ENCODE measurements at places on chromosomes 12 and 14. TPM values are rescaled to one million over a fixed set of nuclear protein-coding genes. Genes with fewer than 3 reads are reported as not detected.
A peak's percentile ranks its signal among the peaks of the same experiment; 100 is the strongest.

DNA sequence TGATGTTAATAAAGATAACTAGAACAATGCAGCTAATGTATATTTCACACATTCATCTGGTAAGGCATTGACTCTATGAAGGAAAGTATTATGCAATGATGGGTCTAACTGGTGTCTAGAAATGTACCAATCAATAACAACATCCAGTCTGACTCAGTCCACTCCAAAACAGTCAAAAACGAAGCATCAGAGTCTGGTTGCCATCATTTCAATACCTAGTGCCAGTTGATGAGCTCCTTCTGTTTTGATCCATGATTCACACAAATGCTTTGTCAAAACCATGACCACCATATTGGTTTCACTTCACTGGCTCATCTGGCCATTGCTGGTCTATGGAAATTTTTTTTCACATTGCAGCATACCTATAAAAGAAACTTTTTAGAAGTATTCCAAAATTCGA lies 747.2 kb upstream of the TMEM132C start:
- no peak for DNase-seq
- H3K4me3 ChIP-seq = no peak overlapping the region
- H3K4me1 ChIP-seq = no peaks in the 10 kb centered on the region
- H3K27me3 ChIP-seq = no peaks in the 10 kb centered on the region

RARG gene
- total RNA-seq = 38.5 TPM

GRCh38 chr12:47022296-47022695 lies 57.1 kb upstream of the PCED1B start:
- peaks cover 5% of the 10 kb centered on the region for H3K4me1 ChIP-seq
- H3K27ac ChIP-seq = no peak overlapping the region
- peaks cover 20% of the 10 kb centered on the region for H3K27me3 ChIP-seq

GRCh38 chr12:779745-780734 lies 27.7 kb downstream of the WNK1 start:
- H3K36me3 ChIP-seq = peaks cover 11% of the 10 kb centered on the region
- H3K27ac ChIP-seq = peak overlapping the region; percentile 50
- H3K27me3 ChIP-seq = no peaks in the 10 kb centered on the region
- DNase-seq = no peak

- H3K4me3 ChIP-seq = no peak overlapping the region
- H3K27ac ChIP-seq = no peak overlapping the region
Measured at GRCh38 chr12:139585-139984, 73.0 kb downstream of the IQSEC3 start.

ANO2 gene
- total RNA-seq = not detected

DNA sequence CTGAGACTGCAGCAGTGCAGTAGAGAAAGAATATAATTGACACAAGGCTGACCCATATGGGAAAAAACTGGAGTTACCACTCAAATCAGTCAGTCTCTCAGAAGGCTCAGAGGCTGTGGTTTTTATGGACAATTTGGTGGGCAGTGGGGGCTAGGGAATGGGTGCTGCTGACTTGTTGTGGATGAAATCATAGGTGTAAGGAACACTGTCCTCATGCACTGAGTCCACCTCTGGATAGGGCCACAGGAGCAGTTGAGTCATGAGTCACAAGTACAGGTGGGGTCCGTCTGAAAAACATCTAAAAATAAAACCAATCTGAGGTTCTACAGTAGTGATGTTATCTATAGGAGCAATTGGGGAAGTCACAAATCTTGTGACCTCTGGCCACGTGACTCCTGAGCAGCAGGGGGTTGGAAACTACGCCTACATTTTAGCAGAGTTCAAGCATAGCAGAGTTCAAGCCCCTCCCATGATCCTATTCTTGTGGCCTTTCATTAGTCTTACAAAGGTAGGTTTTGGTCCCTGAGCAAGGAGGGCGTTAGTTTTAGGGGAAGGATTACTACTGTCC lies 18.1 kb upstream of the SGPP1 start:
- no peaks in the 10 kb centered on the region for H3K36me3 ChIP-seq
- no peak overlapping the region for H3K4me3 ChIP-seq
- H3K27me3 ChIP-seq = peaks cover 3% of the 10 kb centered on the region
- no peak overlapping the region for H3K27ac ChIP-seq
- peaks cover 14% of the 10 kb centered on the region for H3K4me1 ChIP-seq
- DNase-seq = peak; percentile 14

KCNA5 gene
- total RNA-seq = not detected

DIO2 gene
- not detected for total RNA-seq

AQP6 gene
- not detected for total RNA-seq

RD3L gene
- total RNA-seq = not detected

DNA sequence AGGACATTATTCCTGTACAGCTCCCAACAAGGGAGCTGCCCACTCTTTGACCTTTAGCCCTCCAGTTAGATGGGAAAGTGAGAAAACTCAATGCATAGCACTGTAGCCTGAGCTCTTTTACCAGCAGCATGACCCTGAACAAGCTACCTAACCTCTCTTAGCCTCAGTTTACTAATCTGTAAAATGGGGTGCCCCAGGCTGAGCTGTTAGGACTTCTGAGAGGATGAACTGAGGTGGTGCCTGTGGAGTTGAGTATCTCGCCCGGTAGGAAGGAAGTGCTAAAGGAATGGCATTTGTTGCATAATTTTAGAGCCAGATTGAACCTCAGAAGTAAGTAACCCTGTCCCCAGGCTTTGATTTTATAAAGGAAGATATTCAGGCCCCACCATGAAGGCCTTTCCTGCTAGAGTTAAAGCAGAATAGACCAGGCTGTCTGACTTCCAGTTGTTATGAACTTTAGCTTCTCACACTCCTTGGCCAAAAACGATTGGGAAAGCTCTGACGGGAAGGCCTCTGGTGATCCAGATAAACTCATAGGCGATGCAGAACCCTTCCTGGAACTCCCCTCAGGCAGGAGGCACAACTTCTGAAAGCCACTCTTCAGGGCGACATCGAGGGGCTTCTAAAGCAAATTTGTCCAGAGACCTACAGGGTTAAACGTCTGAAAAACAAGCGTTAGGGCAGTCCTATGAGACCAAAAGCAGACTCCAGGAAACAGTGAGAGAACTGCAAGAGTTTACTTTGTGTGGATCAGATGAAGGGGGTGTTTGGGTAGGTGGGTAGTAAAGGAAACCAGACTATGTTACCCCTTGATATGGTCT lies 2.5 kb upstream of the SERPINA10 start:
- no peak overlapping the region for H3K4me3 ChIP-seq
- H3K36me3 ChIP-seq = no peaks in the 10 kb centered on the region
- no peaks in the 10 kb centered on the region for H3K27me3 ChIP-seq
- no peak overlapping the region for H3K27ac ChIP-seq
- H3K4me1 ChIP-seq = no peaks in the 10 kb centered on the region
- no peak for DNase-seq

DNA sequence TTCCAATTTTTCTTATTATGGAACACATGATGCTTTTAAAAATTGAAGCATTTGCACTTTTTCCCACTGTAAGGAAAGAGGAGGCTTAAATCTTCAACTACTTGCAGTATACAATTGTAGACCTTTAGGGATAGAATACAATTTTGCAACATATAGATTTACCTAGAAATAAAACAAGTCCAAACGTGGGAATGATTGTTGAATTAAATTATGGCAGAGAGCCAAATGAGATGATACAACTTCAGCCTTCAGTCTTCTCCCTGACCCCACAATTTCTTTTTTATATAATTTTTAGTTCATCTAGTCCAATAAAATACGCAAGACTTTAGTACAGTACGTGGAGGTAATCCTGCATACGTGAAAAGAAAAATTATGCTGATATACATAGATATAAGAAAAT lies 666.5 kb downstream of the SLC16A7 start:
- no peak for DNase-seq
- H3K27ac ChIP-seq = no peak overlapping the region
- no peaks in the 10 kb centered on the region for H3K36me3 ChIP-seq
- no peaks in the 10 kb centered on the region for H3K4me1 ChIP-seq
- no peak overlapping the region for H3K4me3 ChIP-seq
- no peaks in the 10 kb centered on the region for H3K27me3 ChIP-seq

DNA sequence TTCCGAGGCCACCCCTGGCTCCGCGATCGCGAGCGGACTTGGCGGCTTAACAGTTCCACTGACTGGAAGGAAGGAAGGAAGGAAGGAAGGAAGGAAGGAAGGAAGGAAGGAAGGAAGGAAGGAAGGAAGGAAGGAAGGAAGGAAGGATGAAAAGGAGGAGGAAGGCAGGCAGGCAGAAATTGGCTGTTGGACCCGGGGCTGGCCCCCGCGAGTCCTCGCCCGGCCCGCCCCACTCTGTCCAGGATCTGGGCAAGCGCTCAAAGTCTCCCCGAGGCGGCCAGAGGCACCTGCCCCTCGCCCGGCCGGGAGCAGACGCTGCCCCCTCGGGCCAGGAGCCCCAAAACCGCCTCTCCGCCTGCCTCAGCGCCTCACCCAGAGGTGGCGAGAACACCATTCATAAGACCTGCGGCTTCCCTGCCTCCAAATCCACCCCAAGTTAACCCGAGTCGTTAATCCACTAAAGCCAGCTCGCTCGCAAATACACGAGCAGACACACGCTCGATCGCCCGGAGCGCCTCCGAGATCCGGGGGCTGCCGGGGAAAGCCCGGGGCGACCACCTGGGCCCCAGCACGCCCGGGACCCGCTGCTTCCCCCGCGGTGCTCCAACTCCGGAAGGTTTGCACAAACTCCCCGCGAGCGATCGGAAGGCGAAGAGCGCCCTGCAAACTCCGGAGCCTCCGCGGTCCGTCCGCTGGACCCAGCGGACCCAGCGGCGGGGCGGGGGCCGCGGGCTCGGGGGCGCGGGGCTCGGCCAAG lies 844 bp downstream of the DPF3 start:
- H3K27me3 ChIP-seq = peaks cover 72% of the 10 kb centered on the region
- no peaks in the 10 kb centered on the region for H3K36me3 ChIP-seq
- DNase-seq = peak; percentile 30
- no peak overlapping the region for H3K27ac ChIP-seq

- H3K27ac ChIP-seq = no peak overlapping the region
- no peaks in the 10 kb centered on the region for H3K4me1 ChIP-seq
- no peak overlapping the region for H3K4me3 ChIP-seq
- no peaks in the 10 kb centered on the region for H3K27me3 ChIP-seq
- no peaks in the 10 kb centered on the region for H3K36me3 ChIP-seq
Measured at GRCh38 chr12:58765076-58765475, 155.2 kb downstream of the LRIG3 start.

DNA sequence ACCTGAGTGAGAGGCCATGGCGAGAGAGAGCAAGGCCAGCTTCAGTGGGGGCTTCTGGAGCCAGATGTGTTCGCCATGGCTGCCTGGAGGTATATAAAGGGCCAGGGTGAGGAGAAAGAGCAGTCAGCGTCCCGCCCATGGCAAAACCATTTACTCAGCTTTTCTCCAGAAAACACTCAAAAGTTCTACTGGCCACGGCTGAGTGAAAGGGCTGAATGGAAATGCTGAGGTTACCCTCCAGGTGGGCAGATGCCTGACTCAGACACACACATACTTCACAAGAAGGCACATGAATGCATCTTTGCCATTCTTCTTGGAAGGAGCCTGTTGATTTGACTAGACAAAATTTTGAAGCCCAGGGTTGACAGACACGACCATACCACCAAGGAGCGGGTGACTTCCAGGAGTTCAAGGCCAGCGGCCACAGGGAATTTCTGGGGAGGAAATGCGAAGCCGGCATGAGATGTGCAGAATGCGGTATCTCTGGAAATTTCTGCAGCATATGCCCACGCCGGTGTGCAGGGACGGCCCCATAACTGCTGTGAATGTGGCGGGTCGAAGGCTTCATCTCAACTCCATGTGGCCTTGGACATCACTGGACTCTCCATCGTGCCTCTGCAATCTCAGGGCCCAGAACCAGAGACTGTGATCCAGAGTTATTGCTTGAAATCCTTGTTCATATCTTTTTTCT lies at the start of gene IL31:
IL31 (minus strand) TSS at position 67 of the 691 bp plus-strand sequence; CDS start at position 18, 49 bp downstream.
- H3K27me3 ChIP-seq = no peaks in the 10 kb centered on the region
- no peaks in the 10 kb centered on the region for H3K36me3 ChIP-seq
- H3K4me1 ChIP-seq = peaks cover 9% of the 10 kb centered on the region
- DNase-seq = no peak
- no peak within 1 kb of the TSS for H3K27ac ChIP-seq

- DNase-seq = no peak
- H3K27me3 ChIP-seq = no peaks in the 10 kb centered on the region
- no peaks in the 10 kb centered on the region for H3K36me3 ChIP-seq
- no peaks in the 10 kb centered on the region for H3K4me1 ChIP-seq
- no peak overlapping the region for H3K27ac ChIP-seq
- H3K4me3 ChIP-seq = no peak overlapping the region
Measured at GRCh38 chr12:88726806-88727720, 146.8 kb upstream of the KITLG start.

DNA sequence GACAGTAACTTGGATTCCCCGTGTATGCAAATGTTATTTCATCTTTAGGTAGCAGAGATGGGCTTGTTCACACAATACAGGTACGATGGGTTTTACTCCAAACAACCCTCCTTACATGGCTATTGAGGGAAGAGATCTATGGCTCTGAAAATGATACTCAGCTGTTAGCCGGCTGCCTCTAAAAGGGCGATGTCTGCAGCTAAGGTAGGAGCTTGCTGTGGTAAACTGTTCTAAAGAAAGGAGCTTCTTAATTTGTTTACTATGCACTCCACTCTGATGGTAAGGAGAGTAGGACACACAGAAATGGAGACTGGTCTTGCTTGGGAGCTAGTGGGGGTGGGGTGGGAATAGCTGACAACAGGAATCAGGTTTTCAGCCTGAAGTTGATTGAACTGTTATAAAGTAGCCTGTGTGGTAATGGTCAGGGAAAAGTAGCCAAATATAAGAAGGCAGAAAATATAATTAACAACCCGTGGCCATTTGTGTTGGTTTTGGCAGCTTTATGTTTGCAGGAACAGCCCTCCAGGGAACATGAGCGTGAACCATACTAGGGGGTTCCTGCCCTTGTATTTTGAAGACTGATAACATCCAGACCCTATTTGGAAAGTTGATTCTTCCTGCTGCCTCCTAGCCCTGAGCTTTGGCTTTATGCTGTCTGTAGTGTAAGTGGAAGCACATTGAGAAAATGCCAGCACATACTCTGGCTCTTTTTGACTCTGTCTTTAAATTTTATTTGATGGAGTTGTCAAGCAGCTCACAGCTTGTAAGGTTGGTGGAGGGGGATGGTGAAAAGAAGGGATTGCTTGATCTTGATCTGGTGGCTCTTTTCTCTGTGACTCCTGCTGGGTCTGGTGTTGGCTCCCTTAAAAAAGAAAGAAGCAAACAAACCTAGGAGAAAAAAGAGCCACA lies 929.8 kb downstream of the DIO2 start:
- peaks cover 31% of the 10 kb centered on the region for H3K27me3 ChIP-seq
- H3K4me1 ChIP-seq = no peaks in the 10 kb centered on the region
- no peak overlapping the region for H3K4me3 ChIP-seq
- no peaks in the 10 kb centered on the region for H3K36me3 ChIP-seq
- no peak for DNase-seq
- H3K27ac ChIP-seq = no peak overlapping the region

TSHR gene
- not detected for total RNA-seq

DNA sequence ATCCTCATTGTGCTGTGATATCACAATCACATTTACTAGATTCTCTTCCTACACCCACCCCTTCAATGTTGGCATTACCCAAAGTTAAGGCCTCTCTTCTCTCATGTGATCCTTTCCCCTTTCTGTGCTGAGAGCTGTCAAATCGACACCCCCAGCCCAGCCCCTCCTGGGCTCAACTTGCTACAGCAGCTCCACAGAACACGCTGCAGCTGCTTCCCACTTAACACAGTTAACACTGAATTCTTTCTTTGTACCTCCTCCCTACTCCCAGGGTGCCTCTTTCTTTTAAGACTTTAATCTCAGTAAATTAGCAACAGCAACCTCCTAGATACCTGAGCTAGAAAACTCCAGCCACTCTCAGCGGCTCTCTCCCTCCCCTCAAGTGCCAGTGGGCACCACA lies 17.8 kb downstream of the SPTB start:
- no peaks in the 10 kb centered on the region for H3K4me1 ChIP-seq
- peaks cover 32% of the 10 kb centered on the region for H3K27me3 ChIP-seq
- no peaks in the 10 kb centered on the region for H3K36me3 ChIP-seq
- H3K4me3 ChIP-seq = no peak overlapping the region

Measured in activated T-helper 2 cell treated with anti-CD3 and anti-CD28 coated beads, Interferon-gamma antibody, Interleukin-2, Interleukin-4, amounts not matched to agents 10 μg/mL and 5 μg/mL and 100 μg/mL, durations not matched to agents 14 hours and 24 hours and 36 hours (primary cell).